ENCODE measurements at places on chromosomes 3 and 15. TPM values are rescaled to one million over a fixed set of nuclear protein-coding genes. Genes with fewer than 3 reads are reported as not detected.

The EIF4A2 gene
- polyA plus RNA-seq = 410 TPM

The MYO5A gene
- 12.1 TPM for polyA plus RNA-seq

The FAM43A gene
- polyA plus RNA-seq = 1.8 TPM

The CSPG4 gene
- polyA plus RNA-seq = 0.35 TPM

The LHFPL4 gene
- polyA plus RNA-seq = 0.91 TPM

The ITPKA gene
- 2.2 TPM for polyA plus RNA-seq

The OR5K2 gene
- not detected for polyA plus RNA-seq

The NR1I2 gene
- not detected for polyA plus RNA-seq

Data from SK-N-SH (cell line).